NCI-H82 (cell line): ENCODE measurements at places on chromosomes 7 and 10.

DNA sequence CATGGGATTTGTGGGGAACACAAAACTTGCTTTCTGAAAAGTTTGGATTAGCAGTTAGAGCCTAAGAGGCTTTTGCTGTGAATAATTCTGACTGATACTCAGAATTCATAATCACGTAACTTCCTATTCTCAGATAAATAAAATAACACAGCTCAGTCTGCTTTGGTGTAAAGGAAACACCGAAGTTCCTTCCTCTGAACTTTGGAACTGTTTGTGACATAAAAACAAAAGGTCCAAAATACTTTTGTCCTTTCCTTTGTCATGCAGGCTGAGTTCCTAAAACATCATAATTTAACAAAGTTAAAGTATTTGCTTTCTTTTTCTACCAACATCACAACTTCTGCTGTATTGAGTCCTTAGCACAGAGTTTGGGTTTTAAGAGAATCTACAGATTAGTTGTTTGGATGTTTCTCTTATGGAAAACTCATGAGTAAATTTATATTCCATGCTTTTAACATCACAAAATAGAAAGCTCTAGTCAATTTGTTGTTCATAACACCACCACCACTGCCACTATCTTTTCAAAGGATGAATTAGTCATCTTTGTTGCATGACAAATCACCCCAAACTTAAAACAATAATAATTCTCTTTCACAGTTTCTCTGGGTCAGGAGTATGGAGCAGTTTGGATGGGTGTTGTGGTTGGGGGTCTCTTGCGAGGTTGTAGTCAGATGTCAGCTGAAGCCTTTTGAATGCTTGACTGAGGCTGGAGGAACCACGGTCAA, 123.4 kb downstream of the REEP3 start:
- no peak for DNase-seq

DNA sequence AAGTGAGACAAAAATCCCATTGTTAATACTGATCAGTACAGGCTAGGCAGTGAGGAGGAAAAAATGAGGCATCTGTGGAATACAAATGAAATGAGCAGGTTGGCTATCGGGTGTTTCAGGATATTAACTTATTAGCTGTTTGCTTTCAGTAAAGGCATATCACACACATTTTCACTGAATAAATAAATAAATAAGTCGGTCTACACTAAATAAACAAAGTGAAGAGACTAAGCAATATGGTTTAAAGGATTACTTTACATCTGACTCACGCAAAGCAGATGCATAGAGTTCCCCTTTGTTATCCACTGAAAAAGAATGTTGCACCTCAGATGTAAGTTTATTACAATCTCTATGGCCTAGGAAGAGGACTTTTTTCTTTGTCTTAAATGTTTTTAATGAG, 6.3 kb upstream of the SEMA3A start:
- peak; percentile 58 for DNase-seq

DNA sequence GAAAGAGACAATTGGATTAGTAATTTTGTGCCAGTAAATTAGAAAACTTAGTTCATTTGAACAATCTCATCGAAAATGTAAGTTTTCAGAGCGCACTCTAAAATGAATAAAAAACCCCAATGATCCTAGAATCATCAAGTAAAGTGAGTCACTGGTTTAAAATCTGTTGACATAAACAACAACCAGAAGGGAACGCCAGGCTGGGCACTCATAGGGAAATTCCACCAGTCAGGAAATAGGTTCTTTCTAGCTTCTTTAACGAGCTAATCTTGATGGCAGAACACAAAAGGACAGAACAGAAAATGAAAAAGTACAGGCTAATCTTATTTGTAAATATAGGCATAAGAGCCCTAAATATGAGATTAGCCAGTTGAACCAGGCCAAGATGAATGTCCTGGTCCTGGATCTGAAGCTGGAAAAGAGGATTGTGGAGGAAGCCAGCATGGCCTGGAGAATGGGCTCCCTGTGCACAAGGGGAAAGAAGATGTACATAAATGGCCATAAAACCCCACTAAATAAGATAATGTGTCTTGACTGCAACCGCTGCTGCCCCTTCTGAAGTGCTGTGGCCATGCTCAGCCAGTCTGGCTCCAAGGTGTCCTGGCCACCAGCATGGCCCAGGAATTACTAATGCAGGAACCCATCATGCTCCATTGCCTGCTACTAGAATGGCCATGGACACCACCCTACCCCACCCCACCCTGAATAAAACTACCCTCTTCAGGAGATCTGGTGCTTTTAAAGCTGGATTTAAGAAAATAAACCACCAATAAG, 114.0 kb downstream of the WDFY4 start:
- no peak for DNase-seq

- no peak for DNase-seq
Measured at GRCh38 chr10:132654121-132654571, 116.6 kb downstream of the INPP5A start.

GRCh38 chr10:30057894-30058556, 1.4 kb downstream of the JCAD start:
- DNase-seq, result no peak

- no peak for DNase-seq
Measured at GRCh38 chr7:159070431-159071148, 74.1 kb downstream of the VIPR2 start.

- DNase-seq, result no peak
Measured at GRCh38 chr10:49382226-49382625, 13.7 kb downstream of the DRGX start.

- DNase-seq, result peak; percentile 38
Measured at GRCh38 chr7:116671681-116672595, at the start of gene MET. Gene MET (plus strand): TSS chr7:116672196. CDS start chr7:116699085, 26,889 bp downstream.
